T-helper 17 cell (primary cell): ENCODE measurements at places on chromosomes 16 and 17.

- DNase-seq = no peak
Measured at GRCh38 chr17:8758137-8758596, at the start of gene SPDYE4. TSS of gene SPDYE4 (minus strand) at chr17:8758546. CDS start at chr17:8758382, 164 bp downstream.

DNA sequence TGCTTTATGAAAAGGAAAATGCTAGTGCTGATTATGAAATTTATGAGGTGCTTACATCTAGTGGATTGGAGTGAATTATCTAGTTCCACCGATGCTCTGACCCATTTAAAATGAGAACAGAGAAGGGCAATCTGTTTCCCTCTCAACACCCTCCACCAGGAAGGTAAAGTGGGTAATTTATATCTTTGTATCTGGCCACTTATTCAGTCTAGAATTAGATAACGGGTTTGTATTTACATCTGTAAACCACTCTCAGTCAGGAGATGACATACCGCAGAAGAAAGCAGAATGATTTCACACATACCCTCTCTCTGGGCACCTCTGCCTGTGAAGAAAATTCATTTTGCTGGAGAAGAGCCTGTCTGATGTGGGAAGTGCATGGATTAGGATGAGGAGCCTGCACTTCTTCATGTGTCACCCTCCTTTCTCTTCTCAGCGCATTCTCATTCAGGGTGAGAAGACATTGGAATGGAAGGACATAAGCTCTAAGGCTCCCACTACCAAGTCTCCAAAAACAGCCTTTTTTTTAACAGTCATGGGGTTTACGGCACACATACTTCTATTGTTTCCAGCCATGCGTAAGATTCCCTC, 646.7 kb upstream of the SALL1 start:
- no peak for DNase-seq

- DNase-seq = no peak
Measured at GRCh38 chr17:19736071-19736470, 12.0 kb downstream of the ALDH3A1 start.

DNA sequence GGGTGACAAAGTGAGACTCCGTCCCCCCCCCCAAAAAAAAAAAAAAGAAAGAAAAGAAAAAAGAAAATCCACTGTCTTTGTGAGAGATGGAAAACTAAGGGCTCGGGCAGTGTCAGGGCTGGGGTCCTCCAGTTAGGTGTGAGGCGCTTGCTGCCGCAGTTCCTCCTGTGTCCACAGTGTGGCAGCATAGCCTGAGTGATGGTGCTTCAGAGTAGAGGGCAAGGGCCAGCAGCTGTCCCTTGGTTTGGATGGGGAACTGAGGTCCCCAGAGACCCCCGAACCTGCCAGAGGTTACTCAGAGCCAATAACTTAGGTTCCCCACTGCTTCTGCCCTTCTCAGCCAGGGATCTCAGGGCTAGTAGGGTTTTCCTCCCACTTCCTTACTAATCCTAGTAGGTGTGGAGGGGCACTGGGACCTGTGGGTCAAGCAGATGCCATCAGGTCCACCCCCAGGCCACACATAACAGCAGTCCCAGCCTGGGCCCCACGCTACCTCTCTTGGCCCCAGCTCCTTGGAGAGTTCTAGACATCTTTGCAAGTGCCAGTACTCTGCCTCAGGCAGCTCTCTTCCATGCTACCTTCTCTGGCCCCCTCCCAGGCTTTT, 7.9 kb upstream of the LLGL1 start:
- peak; percentile 68 for DNase-seq

DNA sequence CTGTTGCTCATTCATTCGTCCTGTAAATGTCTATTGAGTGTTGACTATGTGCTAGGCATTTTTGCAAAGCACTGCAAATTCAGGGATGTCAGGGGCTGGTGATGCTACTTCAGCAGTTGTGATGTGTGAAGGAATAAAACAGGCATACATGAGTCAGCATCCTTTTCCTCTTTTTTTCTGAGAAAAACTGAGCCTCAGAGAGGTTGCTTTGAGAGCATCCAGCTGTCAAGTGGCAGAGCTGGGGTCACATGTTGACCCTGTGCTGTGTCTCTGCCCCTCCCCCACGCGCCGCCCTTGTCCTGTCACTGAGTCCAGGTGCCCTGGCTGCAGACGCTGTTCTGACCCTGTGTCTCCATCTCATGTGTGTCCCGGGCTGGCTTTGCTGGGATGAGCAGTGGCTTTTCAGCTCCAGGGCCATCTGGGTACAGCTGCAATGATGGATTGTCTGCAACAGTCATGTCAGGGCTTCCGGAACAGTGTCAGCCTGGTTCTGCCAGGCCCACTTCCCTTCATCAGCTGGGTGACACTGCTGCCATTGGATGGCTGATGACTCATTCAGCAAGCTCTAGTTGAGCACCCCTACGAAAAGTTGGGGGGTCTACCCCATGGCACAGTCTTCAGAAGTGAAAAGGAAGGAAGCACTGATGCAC, 14.9 kb downstream of the SEC14L5 start:
- no peak for DNase-seq

DNA sequence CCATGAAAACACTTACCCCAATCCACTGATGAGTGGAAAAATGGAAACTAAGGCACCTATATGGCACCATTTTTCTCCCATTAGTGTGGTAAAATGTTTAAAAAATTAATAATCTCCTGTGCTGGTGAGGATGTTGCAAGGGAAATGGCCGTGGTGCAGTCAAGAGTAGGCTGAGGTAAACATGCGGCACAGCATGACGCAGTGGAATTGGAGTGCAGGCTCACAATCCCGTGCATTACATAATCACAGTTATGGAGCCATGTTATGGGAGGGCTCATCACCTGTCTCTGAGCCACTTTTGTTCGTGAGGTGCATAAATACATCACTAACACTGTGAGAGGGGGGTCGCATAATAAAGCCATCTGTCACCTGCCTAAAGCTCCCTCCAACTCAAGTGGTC, 164.4 kb upstream of the XYLT1 start:
- no peak for DNase-seq

GRCh38 chr17:4771519-4772234, at the start of gene TM4SF5:
TSS of gene TM4SF5 (plus strand) at chr17:4771886. CDS start at chr17:4771923, 37 bp downstream.
- DNase-seq = no peak

- no peak for DNase-seq
Measured at GRCh38 chr17:53150101-53150698, 672.5 kb upstream of the KIF2B start.

DNA sequence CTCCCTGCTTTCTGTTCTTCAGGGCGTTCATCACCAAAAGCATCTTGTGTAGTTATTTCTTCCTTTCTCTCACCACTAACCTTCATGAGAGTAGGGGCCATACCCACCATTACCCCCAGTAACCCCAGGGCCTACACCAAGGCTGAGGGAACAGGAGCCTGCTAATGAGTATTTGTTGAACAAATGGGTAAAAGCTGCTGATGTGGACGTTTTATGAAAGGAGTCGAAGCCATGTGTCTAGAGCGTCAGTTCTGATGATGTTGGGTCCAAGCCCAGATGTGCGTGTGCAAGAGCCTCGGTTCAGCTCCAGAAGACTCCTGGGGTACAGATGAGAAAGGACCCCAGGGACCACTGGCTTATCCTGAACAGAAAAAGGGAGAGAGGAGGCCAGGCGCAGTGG, 77.1 kb upstream of the TBC1D3K start:
- DNase-seq = no peak

GRCh38 chr17:48470388-48471034, 40.5 kb upstream of the SKAP1 start:
- no peak for DNase-seq

DNA sequence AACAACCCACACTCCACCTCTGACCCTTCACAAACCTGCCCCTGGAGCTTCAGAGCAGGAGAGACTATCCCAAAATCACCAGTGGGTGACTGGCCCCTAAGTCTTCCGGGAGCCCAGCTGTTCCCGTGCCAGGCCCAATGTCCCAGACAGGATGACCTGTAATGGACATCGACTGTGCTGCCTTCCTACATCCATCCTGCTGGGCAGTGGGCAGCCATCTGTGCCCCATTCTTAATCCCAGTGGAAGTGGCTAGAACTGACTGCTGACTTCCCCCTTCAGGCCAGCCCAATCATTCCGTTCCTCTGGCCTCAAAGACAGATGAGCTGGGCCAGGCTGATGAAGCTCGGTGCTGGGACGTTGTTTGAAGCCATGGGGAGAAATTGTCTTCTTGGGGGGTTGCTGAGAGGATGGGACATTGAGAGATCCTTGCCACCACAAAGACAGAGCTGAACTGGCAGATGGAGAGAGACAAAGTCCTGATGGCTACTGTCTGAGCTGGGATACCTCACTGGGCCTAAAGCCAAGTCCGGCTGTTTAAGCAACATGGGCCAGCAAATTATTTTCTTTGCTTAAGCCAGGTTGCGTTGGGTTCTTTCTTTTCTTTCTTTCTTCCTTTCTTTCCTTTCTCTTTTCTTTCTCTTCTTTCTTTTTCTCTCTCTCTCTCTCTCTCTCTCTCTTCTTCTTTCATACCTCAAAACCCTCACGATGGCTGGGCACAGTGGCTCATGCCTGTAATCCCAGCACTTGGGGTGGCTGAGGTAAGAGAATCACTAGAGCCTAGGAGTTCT, 17.9 kb upstream of the ALOX15B start:
- DNase-seq = no peak

GRCh38 chr17:9350080-9350479, 225.5 kb downstream of the STX8 start:
- DNase-seq = no peak

DNA sequence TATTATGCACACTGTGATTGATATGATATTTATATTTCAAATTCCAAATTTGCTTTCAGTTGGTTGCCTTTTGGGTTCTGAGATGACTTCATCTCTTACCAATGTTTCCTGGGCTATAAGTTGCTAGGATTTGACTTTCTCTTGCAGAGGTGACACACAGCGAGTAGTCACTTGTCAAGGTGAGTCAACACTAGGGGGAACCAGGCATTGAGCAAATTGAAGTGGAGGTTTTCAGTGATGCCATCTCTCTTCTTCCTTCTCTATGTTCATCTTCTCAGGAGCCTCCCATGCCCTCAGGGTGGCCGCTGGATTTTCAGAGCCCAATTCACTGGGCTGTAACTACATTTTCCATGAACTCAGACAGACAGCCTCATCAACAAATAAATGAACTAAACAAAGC, 6.0 kb upstream of the CPD start:
- no peak for DNase-seq

GRCh38 chr17:44940317-44940716, 7.3 kb downstream of the KIF18B start:
- DNase-seq = no peak

- DNase-seq = no peak
Measured at GRCh38 chr16:31072540-31073141, 1.4 kb downstream of the ZNF668 start.

GRCh38 chr17:82101767-82102679, 4.0 kb upstream of the FASN start:
- no peak for DNase-seq

DNA sequence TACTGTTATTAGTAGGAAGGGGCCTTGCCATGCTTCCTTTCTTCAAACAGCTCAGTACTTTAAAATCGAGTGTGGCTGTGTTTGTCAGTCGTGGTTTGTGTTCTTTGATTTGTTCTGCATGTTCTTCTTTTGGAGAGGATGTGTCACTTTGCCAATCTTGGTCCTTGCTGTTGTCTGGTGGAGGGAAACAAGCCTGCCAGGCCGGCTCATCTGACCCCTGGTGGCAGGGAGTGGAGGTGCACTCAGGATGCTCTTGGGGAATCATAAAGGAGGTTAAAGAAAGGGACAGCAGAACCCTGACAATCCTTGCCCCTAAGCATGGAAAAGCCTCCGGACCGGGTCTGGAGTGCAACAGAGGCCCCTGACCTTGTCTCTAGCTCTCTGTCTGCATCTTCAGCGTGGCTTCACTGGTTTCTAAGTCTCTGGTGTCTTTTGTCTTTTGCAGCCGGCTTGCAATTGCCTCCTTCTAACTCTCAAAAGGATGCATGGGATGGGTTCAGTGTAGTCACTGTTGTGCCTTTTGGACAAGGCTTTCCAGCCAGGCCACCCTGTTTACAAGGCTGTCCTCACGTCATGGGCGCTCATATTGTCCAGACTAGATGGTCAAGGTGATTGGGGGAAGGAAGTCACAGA, 135.8 kb downstream of the WWOX start:
- DNase-seq = peak; percentile 33

DNA sequence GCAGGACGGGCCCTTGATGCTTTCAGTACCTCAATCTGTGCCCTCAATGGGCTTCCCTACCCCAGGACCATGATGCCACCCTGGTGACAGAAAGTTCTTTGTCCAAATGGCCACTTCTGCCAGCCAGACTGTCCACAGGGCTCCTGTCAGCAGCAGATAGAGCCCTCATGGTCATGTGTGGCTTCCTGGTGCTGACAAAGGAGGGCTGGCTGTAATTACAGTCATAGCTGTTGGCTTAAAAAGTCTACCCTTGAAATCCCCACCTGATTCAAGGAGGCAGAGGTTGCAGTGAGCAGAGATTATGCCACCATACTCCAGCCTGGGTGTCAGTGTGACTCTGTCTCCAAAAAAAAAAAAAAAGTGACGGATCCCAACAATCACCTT, 3.3 kb downstream of the TRPV2 start:
- no peak for DNase-seq

- no peak for DNase-seq
Measured at GRCh38 chr17:40937384-40937819, at the start of gene KRT23. TSS of gene KRT23 (minus strand) at chr17:40937646. CDS start at chr17:40936603, 1,043 bp downstream.

- DNase-seq = no peak
Measured at GRCh38 chr16:84334482-84334881, 33.9 kb upstream of the ATP2C2 start.

DNA sequence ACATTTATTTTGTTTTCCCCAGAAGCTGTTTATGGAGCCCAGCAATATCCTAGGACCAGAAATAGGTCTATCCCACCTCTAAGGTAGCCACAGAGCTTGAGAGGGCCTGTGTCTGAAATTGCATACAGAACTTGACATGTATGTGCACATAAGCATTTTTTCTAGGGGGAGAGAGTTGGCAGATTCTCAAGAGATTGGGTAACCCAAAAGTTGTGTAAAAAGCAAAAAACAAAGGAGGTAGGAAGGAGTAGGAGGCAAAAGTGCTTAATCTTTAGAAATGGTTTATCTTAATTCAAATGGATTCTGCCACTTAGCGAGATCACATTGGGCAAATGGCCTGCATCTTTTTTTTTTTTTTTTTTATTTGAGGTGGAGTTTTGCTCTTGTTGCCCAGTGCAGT, 3.5 kb downstream of the PLK1 start:
- no peak for DNase-seq

DNA sequence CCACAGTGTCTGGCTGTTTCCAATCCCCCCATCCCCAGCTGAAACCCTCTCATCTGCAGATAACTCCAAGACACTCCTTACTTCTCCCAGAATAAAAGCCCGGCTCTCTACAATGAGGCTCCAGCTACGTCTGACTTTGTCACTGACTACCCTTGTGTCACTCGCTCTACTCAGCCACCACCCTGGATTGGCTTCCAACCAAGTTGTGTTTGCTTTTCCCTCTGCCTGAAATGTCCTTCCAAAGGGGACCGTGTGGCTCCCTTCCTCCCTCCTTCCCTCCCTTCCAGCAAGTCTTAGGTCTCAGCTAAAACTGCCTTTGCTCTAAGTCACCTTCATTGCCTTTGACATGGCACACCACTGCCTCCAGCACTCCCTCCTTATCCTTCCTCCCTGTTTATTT, 42.8 kb downstream of the CDH1 start:
- DNase-seq = no peak

DNA sequence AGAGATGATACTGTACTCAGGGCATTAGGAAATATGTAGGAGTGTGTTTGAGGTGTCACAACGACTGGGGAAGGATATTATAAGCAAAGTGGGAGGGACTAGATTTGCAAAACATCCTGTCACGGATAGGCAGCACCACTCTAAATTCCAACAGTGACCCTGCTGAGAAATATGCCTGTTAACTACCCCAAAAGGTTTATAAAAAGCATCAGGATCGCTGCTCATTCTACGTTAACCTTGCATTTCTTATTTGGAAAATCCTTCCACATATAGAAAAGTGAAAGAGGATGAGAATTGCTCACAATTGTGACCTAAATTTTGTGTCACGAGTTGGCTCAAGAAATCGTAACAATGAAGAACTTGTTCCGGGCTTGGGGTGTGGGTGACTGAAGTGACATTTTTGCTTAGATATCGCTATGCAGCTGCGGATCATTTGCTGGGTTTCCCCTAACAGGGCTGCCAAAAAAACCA, 51.6 kb downstream of the N4BP1 start:
- no peak for DNase-seq
